ENCODE measurements at places on chromosomes 11 and 22.

DNA sequence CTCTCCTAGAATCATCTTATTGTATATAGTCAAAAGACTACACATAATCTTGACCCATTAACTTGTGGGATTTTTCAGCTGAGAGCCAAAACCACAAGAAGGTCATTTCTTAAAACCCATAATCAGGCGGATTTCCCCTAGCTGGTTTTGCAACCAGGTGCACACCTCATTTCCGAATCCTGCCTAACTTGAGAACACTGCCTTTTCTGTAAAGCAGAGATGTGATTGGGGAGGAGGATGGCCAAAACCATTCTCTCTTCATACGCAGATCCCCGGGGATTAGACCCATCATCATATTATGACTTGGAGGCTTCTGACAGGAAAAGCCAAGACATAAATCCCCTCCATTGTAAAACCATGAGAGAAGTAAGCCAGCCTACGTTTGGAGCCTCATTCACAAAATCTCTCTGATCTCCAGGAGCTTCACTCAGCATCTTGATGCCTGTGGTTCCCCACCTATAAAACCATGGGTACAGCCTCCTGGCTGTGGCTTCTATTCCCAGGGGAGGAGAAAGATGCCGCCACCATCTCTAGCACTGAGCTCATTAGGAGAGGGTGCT lies 191.3 kb downstream of the KIF18A start:
- no peaks in the 10 kb centered on the region for H3K36me3 ChIP-seq
- no peaks in the 10 kb centered on the region for H3K4me1 ChIP-seq
- no peaks in the 10 kb centered on the region for H3K27me3 ChIP-seq

GRCh38 chr11:74371269-74372052 lies 26.8 kb downstream of the PGM2L1 start:
- H3K27ac ChIP-seq = peak overlapping the region; percentile 53
- no peaks in the 10 kb centered on the region for H3K36me3 ChIP-seq

DNA sequence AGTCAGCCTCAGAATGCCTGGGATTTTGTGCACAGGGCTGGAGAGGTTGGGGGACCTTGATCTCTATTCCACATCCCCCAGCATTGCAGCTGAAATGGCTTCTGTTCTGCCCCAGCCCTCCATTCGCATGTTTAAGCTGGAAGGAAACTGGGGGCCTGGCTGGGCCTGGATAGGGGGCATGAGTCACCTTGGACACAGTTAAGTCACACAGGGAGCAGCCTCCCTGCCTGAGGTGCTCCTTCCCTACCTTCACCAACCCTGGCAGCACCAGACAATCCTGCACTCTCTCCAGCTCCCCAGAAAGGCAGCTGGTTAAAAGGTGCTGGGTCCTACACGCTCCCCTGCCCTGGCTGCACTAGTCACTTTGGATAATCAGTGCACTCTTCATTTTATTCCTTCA lies 763 bp downstream of the SMIM45 start:
- no peak for DNase-seq
- no peaks in the 10 kb centered on the region for H3K36me3 ChIP-seq
- H3K4me3 ChIP-seq = no peak overlapping the region
- no peaks in the 10 kb centered on the region for H3K27me3 ChIP-seq
- H3K4me1 ChIP-seq = peaks cover 1% of the 10 kb centered on the region

DNA sequence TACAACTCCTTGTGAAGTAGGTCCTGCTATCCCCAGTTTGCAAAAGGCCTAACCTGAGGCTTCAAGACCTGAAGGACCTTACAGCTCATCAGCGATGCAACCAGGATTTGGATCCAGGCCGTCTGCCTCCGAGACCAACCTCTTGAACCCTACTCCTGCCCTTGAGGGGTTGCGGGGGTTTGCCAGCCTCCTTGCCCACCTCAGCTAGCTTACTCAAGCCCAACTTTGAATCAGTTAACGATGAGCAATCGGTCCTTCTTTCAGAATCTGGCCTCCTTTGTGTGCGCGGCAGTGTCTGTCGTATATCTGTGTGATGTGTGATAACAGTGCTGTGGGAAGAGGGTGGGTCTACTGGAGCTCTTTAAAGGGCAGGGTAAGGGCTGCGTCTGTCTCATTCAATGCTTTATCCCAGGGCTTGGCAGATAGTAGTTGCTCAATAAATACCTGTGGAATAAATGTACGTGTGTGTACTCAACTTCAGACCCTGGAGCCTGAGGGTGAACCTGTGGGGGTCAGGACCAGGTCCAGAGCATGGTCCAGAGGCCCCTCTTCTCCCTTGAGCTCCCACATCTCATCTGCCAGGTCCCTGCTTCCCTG lies 3.2 kb downstream of the CHRM1 start:
- DNase-seq = peak; percentile 30
- H3K4me1 ChIP-seq = no peaks in the 10 kb centered on the region
- H3K4me3 ChIP-seq = no peak overlapping the region
- no peaks in the 10 kb centered on the region for H3K36me3 ChIP-seq

DNA sequence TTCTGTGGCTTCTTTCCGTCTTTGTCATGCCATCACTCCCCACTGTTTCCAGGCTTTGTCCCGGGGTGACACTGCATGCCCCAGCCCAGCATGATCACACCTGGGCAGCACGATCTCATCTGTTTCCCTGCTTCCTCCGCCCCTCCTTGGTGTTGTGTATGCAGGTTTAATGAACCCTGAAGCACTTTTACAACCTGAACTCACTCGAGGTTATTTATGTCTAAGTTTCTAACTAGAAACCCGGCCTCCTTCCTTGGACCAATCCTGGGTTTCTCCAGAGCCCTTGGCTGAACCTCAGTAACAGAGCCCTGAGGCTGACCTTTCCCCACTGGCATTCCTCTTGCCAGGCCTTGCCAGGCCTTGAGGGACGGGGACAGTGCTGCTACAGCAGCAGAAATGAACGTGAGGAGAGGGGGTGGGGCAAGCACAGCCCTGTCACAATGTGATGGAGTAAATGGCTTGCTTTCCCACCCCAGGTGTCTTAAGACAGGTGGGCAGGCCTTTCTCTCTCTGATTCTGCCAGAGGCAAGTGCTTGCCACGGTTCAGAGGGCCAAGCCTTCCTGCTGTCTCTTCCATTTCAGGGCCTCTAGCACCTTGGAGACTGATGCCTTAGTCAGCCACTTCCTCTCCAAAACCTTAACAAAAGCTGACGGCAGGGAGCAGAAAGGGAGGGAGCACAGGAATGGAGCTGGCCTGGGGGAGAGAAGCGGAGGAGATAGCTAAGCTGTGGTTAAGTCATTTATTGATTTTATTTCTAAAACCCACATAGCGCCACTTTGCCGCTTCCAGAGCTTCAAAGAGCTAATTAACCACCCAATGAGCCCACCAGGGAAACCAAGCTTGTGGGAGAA lies 3.1 kb upstream of the PYGM start:
- H3K36me3 ChIP-seq = peaks cover 28% of the 10 kb centered on the region
- H3K27ac ChIP-seq = no peak overlapping the region
- no peaks in the 10 kb centered on the region for H3K27me3 ChIP-seq
- no peak for DNase-seq
- no peak overlapping the region for H3K4me3 ChIP-seq

DNA sequence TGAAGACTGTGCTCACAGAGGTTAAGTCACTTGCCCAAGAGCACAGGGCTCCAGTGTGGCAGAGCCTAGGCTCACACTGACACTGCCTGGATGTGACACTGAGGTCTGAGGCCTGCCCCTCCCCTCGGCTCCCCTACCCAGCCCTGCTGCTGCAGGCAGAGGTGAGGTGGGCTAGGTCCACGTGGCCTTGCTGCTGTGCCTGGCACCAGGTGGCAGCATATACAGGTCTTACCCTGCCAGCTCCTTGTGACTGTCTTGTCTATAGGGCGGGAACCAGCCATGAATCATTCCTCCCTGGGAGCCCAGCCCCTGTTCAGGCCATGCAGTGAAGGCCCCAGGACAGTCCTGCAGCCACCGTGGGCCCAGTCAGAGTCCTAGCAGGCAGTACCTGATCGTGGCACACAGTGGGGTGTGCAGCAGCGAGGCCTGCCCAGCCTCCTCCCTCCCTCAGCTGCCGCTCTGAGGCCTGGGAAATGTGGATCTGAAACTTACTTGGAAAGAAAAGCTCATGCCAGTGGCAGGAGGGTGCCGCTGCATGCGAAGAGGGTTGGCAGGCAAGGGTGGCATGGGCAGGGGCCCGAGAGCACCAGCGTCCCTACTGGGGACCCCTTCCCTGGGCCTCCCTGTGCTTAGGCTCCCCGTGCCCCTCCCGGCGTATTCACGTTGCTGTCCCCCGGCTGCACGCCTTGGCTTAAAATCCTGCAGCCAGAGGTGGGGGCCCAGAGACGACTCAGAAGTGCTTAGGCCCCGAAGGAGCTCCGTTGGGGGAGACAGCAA lies 1.2 kb upstream of the CERK start:
- peak; percentile 55 for DNase-seq
- H3K36me3 ChIP-seq = no peaks in the 10 kb centered on the region
- H3K27ac ChIP-seq = no peak overlapping the region
- peaks cover 59% of the 10 kb centered on the region for H3K4me1 ChIP-seq

DNA sequence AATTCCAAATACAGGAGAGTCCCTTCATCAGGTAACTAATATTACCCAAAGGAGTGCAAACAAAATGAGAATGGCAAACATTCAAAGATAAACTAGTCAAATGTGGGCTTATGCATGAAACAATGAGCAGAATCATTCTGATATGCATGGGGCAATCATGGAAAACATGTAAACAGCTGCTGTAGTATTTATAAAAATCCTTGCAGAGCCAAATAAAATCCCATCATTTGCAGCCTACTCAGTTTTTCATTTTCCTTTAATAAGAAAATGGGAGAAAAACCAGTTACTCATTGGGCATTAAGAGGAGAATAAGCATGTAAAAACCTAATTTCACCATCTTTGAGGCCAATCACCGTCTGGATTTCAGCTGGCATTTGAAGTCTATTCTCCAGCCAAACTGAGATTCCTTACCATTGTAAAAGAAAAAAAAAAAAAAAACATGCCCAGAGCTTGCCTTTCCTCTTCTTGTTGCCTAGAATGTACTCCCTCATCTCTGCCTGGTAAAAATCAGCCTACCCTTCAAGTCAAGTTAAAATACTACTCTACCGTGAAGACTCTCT lies 249.1 kb downstream of the TTC28 start:
- DNase-seq = no peak
- no peak overlapping the region for H3K4me3 ChIP-seq
- no peaks in the 10 kb centered on the region for H3K27me3 ChIP-seq
- 0 out of 2 replicates have a peak, but pooled peaks cover 3% of the 10 kb centered on the region for H3K4me1 ChIP-seq
- no peak overlapping the region for H3K27ac ChIP-seq

DNA sequence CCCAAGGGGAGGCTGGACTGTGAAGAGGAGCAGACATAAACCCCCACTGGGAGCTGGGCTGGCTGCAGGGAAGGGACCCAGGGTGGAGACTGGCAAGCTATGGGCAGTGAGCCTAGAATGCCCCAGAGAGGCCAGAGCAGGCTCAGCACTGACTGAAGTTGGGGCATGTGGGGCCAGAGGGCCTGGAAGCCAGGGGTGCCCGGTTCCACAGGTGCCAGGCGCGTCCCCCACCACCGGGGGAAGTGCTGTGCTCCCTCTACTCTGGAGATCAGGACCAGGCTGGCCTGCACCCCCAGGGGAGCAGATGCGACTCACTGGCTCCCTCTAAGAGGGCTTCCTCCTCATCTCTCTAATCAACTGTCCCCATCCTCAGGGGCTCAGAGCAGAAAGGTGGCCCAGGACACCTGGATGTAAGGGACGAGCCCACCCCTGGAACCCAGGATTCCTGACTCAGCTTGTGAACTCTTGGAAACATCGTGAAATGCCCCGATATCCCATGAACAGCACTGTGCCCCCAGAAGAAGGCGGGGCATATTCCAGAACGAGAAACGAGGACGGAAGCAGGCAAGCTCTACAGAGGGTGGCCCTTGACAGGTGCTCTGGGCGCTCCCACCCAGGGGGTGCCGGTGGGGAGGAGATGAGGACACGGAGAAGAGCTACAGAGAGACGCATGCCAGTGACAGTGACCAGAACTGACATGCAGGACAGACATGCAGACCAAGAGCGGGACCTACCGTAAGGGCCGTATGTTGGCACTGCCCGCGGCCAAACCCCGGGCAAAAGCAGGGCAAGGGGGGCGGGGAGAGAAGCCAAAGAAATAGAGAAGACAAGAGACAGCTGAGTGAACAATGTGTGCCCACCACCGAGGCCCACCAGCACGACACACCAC lies 20.4 kb downstream of the MAFF start:
- no peak overlapping the region for H3K27ac ChIP-seq
- H3K27me3 ChIP-seq = no peaks in the 10 kb centered on the region
- no peak for DNase-seq
- H3K4me3 ChIP-seq = no peak overlapping the region
- H3K36me3 ChIP-seq = peaks cover 26% of the 10 kb centered on the region

DNA sequence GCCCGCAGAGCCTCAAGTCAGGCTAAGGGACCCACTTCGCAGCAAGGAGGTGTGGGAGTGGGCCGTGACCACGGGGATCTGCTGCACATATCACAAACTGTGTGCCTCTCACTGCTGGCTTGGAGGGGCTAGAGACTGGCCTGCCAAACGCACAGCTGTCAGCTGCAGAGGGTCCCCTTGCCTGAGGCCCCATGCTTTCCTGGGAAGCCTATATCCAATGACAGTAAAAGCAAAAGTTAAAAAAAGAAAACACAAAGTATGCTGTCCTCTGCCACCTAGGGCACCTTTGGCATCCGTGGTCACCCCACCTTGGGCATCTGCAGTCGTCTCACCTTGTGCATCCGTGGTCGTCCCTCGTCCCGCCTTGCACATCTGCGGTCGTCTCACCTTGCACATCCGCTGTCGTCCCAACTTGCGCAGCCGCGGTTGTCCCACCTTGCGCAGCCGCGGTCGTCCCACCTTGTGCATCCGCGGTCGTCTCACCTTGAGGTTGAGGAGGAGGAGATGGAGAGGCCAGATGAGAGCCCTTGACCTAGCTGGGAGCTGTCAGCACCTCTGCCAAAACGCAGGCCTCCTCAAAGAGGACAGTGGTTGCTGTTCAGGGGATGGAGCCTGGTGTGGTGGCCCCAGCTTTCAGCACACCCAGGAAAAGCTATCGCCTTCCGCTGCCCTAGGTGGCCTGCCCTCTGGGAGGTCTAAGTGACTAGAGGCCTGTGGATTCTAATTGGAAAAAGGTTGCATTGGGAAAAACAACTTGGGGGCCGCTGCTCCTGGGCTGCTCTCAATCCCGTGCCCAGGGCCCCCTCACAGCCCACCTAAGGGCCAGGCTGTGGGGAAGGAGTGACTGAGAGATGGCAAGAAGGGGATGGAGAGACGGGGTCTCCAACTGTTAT lies 90.5 kb downstream of the MYEOV start:
- H3K36me3 ChIP-seq = no peaks in the 10 kb centered on the region
- no peaks in the 10 kb centered on the region for H3K27me3 ChIP-seq
- no peak overlapping the region for H3K27ac ChIP-seq
- no peak overlapping the region for H3K4me3 ChIP-seq
- no peak for DNase-seq
- peaks cover 30% of the 10 kb centered on the region for H3K4me1 ChIP-seq

GRCh38 chr22:23248583-23248982 lies 68.3 kb downstream of the BCR start:
- H3K36me3 ChIP-seq = no peaks in the 10 kb centered on the region
- H3K4me3 ChIP-seq = no peak overlapping the region
- H3K27ac ChIP-seq = no peak overlapping the region
- peak; percentile 71 for DNase-seq
- no peaks in the 10 kb centered on the region for H3K27me3 ChIP-seq

DNA sequence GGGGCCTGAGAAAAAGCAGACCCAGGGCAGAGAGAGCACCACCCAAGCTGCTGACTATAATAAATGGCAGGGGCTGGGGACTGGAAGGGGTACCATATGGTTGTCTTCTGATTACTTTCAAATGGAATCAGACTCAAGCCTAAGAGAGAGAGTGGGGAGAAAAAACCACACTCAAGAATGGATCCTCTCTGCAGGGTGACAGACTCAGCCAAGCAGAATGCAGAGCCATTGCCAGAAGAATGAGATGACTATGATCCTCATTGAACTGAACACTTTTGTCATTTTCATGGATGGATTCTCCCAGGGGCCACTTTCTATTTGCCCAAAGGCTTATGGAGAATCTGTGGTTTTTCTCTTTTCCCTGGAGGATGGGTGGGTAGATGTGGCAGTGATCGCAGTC lies 8.7 kb downstream of the UBASH3B start:
- peak overlapping the region; percentile 23 for H3K27ac ChIP-seq
- no peak for DNase-seq
- H3K36me3 ChIP-seq = peaks cover 38% of the 10 kb centered on the region
- peaks cover 95% of the 10 kb centered on the region for H3K4me1 ChIP-seq

Data from PC-9 (cell line).